ENCODE measurements at places on chromosomes 7 and 10.

DNA sequence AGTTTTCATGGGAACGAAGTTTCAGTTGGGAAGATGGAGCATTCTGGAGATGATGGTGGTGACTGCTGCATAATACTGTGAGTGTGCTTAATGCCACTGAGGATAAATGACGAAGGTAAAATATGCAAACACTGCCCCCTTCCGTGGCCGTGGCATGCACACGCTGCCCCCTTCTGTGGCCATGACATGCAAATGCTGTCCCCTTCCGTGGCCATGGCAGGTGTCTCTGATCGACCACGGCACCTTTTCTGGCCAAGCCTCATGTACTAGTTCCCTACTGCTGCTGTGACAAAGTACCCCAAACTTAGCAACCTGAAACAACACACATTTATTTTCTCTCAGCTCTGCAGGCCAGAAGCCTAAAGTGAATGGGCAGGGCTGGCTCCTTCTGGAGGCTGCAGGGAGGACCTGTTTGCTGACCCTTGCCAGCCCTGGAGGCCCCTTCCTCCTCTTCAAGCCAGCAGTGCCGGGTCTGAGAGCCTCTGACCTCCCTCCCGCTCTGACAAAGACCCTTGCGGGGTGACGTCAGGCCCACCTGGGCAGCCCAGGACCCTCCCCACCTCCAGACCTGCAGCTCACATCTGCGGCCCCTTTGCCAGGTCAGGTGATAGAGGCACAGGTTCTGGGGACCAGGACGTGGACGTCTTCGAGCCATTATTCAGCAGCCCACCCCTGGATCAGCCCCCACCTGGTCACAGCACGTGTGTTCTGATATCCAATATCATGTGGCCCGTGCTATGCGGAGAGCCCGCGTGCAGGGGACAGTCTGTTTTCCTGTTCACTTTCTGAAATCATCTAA lies 82.0 kb downstream of the MICALL2 start:
- DNase-seq: no peak
- no peak overlapping the region for H3K4me3 ChIP-seq
- peaks cover 36% of the 10 kb centered on the region for H3K27me3 ChIP-seq
- H3K4me1 ChIP-seq: no peaks in the 10 kb centered on the region

DNA sequence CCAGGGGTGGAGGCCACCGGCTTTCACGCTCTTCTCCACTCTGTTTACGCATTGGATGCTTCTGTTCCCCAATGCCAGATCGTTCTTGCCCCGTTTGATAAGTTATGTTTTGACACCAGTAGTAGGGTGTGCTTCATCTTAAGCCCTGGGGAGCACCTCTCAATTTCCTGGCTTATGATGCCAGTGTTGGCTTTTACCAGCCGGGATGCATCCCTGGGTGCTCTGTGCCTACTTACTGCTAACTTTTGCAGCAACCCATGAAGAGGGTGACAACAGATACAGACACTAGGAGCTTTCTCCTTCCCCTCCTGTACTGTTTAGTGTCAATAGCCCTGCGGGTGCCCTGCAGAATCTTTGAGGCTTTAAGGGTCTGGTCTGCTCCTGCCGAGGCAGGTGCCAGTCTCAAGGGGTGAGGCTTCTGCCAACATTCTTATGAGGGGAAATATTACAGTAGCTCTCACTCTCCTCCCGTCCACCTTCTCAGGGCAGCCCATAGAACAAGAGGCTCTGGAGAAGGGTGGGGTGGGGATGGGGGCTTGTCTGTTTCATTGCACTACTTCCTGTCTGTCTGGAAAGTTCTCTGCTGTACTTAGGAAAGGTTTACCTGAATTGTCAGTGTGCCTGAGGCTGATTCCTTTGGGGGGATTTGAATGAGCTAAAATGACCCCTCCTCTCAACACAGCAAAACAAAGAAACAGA lies 23.3 kb downstream of the ADCY1 start:
- no peaks in the 10 kb centered on the region for H3K4me1 ChIP-seq
- no peak overlapping the region for H3K4me3 ChIP-seq
- H3K27ac ChIP-seq: no peak overlapping the region
- DNase-seq: no peak

DNA sequence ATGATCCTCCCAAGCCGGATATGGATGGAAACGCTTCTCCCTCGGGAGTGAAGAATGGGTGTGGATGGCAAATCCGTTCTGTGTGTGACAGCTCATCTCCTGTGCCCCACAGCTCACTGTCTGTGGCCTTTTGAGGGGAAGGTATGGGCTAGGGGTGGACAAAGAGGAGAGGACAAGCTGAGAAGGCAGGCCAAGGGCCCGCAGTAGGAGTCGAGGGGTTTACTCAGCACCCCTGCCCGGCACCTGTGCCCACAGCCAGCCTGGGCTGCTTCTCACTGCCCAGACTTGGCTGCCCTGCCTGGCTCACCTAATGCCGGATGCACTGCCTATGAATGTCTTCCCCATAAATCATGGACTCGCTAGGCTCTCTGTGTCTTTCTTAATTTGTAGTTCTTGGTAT lies 503.8 kb downstream of the TCERG1L start:
- no peak for DNase-seq
- no peak overlapping the region for H3K27ac ChIP-seq
- no peaks in the 10 kb centered on the region for H3K36me3 ChIP-seq
- no peak overlapping the region for H3K4me3 ChIP-seq
- H3K27me3 ChIP-seq: no peaks in the 10 kb centered on the region

GRCh38 chr7:144487901-144488300 lies 84.4 kb upstream of the NOBOX start:
- H3K27me3 ChIP-seq: no peaks in the 10 kb centered on the region
- H3K27ac ChIP-seq: no peak overlapping the region
- no peaks in the 10 kb centered on the region for H3K4me1 ChIP-seq

Data from GM23248 (cell line).